ENCODE measurements at places on chromosomes 7 and 10. TPM values are rescaled to one million over a fixed set of nuclear protein-coding genes. Genes with fewer than 3 reads are reported as not detected.

The PNLIPRP3 gene
- total RNA-seq, result not detected

The TMEM196 gene
- total RNA-seq, result not detected

The ASAH2 gene
- total RNA-seq, result 2.1 TPM

The MOGAT3 gene
- total RNA-seq, result not detected

The ANKRD61 gene
- not detected for total RNA-seq

The TET1 gene
- 1.5 TPM for total RNA-seq

The ANXA8 gene
- not detected for total RNA-seq

- peaks cover 30% of the 10 kb centered on the region for H3K4me1 ChIP-seq
- no peaks in the 10 kb centered on the region for H3K36me3 ChIP-seq
- H3K27me3 ChIP-seq, result peaks cover 84% of the 10 kb centered on the region
Observed at GRCh38 chr10:21514129-21514817, 11.2 kb downstream of the SKIDA1 start.

GRCh38 chr10:119724593-119725516 lies 995 bp upstream of the INPP5F start:
- no peaks in the 10 kb centered on the region for H3K36me3 ChIP-seq
- H3K27ac ChIP-seq, result peak overlapping the region; percentile 53
- peaks cover 22% of the 10 kb centered on the region for H3K4me1 ChIP-seq
- no peaks in the 10 kb centered on the region for H3K27me3 ChIP-seq
- peak overlapping the region; percentile 67 for H3K4me3 ChIP-seq

- no peak overlapping the region for H3K4me3 ChIP-seq
- H3K27me3 ChIP-seq, result no peaks in the 10 kb centered on the region
- H3K36me3 ChIP-seq, result no peaks in the 10 kb centered on the region
- H3K4me1 ChIP-seq, result peaks cover 7% of the 10 kb centered on the region
Observed at GRCh38 chr7:144391823-144392255, 11.7 kb downstream of the NOBOX start.

DNA sequence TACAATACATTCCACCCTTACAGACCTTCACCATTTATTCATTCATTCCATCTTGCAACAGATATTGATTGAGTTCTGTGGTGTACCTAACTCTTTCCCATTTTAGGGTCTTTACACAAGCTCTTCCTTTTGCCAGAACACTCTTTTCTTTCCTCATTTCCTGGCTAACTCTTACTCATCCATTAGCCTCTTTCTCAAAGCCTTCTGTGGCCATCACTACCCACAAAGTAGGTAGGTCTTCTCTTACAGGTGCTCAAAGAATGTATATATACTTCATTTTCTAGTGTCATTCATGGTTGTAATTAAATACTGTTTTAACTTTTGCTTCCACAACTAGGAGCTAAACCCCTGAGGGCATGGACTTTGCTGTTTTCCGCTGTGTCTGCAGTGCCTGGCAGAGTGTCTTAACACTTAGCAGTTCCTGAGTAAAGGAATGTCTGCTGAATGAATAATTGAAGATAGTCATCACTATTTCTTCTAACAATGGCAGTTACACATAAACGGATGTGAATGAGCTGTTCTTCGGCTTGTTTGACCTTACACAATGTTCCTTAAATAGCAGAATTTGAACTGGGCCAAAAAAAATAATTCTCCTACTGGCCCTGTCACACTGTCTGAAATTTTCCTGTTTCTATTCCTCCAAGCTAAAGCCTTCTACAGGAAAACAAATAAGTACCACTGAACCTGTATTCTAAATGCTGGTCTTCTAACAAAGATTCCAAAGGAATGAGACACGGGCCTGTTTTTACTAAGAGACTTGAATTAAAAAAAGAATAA lies 15.1 kb downstream of the BCAP29 start:
- no peak for DNase-seq
- H3K27ac ChIP-seq, result no peak overlapping the region
- peaks cover 8% of the 10 kb centered on the region for H3K36me3 ChIP-seq

DNA sequence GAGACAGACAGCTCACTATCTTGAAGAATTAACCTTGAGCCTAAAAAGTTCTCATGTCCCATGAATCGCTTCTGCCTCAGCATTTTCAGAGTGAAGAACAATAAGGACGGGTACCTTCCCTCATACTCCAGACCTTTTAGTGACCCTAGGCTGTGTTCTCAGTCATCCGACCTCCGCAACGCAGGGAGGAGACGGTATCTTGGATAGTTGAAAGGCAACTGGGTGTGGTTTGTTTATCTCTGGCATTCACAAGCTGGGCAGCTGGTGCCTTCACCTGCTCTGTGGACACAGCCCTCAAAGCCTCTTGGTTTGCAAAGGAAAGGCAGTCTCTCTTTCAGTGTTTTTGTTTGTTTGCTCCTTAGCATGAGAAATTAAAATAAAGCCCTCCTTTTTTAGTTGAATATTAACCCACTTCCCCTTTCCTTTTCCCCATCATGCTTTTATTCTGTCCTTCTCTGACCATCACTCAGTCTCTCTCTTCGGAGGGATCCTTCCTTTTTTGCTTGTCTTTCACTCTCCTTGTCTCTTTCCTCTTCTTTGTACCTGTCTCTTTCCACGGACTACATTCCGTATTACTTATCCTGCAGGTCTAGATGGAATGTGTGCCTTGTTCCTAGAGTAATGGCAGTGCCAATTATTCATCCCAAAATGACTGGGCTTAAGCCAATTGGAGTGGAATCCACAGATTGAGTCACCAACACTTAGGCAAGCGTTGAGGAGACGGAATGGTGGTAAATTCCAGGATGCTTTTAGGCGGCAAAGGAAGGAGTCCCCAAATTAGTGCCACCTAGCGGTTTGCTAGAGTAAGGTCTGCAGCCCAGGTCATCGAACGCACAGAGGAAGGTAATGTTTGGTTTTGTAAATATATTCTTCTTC lies 45.8 kb downstream of the PRR15 start:
- no peaks in the 10 kb centered on the region for H3K36me3 ChIP-seq
- no peak overlapping the region for H3K27ac ChIP-seq
- H3K4me1 ChIP-seq, result no peaks in the 10 kb centered on the region
- no peak for DNase-seq

GRCh38 chr7:94414980-94415379 lies 20.3 kb downstream of the COL1A2 start:
- DNase-seq, result no peak
- H3K36me3 ChIP-seq, result no peaks in the 10 kb centered on the region
- H3K27ac ChIP-seq, result no peak overlapping the region

GRCh38 chr7:587767-588166 lies 68.1 kb upstream of the PDGFA start:
- no peak overlapping the region for H3K27ac ChIP-seq
- no peaks in the 10 kb centered on the region for H3K36me3 ChIP-seq
- no peaks in the 10 kb centered on the region for H3K27me3 ChIP-seq
- H3K4me1 ChIP-seq, result peaks cover 29% of the 10 kb centered on the region

DNA sequence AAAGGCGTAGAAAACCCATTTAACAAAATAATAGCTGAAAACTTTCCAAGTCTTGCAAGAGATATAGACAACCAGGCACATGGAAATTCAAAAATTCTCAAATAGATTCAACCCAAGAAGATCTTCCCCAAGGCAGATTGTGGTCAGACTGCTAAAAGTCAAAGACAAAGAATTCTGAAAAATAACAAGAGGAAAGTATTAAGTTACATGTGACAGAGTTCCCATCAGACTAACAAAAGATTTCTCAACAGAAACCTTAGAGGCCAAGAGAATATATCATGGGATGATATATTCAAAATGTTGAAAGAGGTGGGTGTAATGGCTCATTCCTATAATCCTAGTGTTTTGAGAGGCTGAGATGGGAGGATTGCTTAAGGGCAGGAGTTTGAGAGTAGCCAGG lies 59.8 kb downstream of the TMEM178B start:
- H3K27me3 ChIP-seq, result peaks cover 3% of the 10 kb centered on the region
- no peaks in the 10 kb centered on the region for H3K36me3 ChIP-seq
- H3K4me3 ChIP-seq, result no peak overlapping the region
- no peak overlapping the region for H3K27ac ChIP-seq
- no peak for DNase-seq
- H3K4me1 ChIP-seq, result no peaks in the 10 kb centered on the region

DNA sequence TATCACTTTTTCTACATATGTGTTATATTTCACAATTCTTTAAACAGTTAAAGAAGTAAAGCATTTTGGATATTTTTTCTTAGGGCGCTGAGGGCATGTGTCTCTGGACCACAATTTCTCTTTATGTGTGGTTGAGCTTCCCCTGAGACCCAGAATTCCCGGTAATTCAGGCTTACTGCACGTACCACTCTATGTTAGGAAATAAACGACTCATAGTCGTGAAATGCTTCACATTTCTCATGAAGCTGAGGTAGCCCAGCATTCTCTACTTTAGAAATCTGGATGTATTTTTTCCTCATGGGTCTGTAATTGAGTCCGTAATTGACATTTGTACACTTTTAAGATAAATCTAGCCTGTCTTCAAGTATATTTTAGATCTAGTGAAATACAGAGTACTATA lies 170.6 kb downstream of the FZD1 start:
- H3K4me3 ChIP-seq, result no peak overlapping the region
- DNase-seq, result no peak
- no peaks in the 10 kb centered on the region for H3K27me3 ChIP-seq
- H3K36me3 ChIP-seq, result no peaks in the 10 kb centered on the region

GRCh38 chr7:66170309-66171231 lies 34.6 kb upstream of the TPST1 start:
- peaks cover 4% of the 10 kb centered on the region for H3K27me3 ChIP-seq
- H3K4me1 ChIP-seq, result no peaks in the 10 kb centered on the region
- DNase-seq, result no peak
- no peak overlapping the region for H3K27ac ChIP-seq

GRCh38 chr7:130935564-130936157 lies 201.7 kb upstream of the KLF14 start:
- no peak overlapping the region for H3K4me3 ChIP-seq
- peaks cover 60% of the 10 kb centered on the region for H3K4me1 ChIP-seq
- DNase-seq, result no peak
- H3K27me3 ChIP-seq, result no peaks in the 10 kb centered on the region

DNA sequence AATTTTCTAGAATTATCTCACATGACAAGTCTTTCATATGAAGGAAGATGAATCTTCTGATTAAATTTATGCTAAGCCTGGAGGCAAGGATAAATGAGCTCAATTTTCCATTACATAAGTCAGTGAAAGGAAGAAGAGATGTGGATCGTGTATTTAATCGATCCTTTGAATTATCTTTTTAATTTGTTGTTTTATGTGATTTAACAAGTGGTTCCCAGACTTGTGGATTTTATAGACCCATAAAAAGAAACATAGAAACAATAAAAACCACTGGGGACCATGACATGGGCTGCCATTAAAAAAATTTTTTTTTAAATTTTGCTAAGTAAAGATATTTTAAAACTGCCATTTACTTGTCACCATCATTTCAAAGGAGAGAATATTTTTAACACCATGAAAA lies 45.0 kb downstream of the SLK start:
- H3K36me3 ChIP-seq, result peaks cover 36% of the 10 kb centered on the region
- no peaks in the 10 kb centered on the region for H3K4me1 ChIP-seq
- H3K4me3 ChIP-seq, result no peak overlapping the region
- no peak overlapping the region for H3K27ac ChIP-seq
- no peaks in the 10 kb centered on the region for H3K27me3 ChIP-seq

DNA sequence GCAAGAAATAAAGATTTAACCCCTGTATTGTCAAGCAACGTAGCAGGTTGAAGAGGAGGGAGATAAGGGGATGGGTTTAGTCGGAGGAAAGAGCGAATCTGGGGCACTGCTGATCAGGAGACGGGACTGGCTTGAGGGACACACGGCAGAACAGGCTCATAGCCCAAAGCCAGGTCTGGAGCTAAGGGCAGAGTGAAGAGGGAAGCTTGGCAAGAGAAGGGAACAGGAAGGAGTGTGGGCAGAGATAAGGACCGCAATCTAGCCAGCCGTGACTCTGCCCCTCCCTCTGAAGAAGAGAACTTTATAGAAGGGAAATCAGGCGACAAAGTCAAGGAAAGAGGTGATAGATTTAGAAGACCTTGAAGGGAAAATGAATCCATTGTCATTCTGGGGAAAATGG lies 67.6 kb downstream of the CAV1 start:
- peaks cover 33% of the 10 kb centered on the region for H3K27me3 ChIP-seq
- no peak overlapping the region for H3K27ac ChIP-seq
- DNase-seq, result no peak
- H3K36me3 ChIP-seq, result no peaks in the 10 kb centered on the region
- H3K4me1 ChIP-seq, result peaks cover 6% of the 10 kb centered on the region

- no peak overlapping the region for H3K4me3 ChIP-seq
- no peaks in the 10 kb centered on the region for H3K36me3 ChIP-seq
- H3K27me3 ChIP-seq, result peaks cover 2% of the 10 kb centered on the region
- peaks cover 6% of the 10 kb centered on the region for H3K4me1 ChIP-seq
Observed at GRCh38 chr10:48456361-48456804, 148.5 kb downstream of the ARHGAP22 start.

GRCh38 chr7:66921396-66921917 lies 432 bp downstream of the TMEM248 start:
- peak overlapping the region; percentile 90 for H3K27ac ChIP-seq
- peaks cover 42% of the 10 kb centered on the region for H3K4me1 ChIP-seq
- no peak for DNase-seq
- no peaks in the 10 kb centered on the region for H3K27me3 ChIP-seq
- peaks cover 6% of the 10 kb centered on the region for H3K36me3 ChIP-seq

DNA sequence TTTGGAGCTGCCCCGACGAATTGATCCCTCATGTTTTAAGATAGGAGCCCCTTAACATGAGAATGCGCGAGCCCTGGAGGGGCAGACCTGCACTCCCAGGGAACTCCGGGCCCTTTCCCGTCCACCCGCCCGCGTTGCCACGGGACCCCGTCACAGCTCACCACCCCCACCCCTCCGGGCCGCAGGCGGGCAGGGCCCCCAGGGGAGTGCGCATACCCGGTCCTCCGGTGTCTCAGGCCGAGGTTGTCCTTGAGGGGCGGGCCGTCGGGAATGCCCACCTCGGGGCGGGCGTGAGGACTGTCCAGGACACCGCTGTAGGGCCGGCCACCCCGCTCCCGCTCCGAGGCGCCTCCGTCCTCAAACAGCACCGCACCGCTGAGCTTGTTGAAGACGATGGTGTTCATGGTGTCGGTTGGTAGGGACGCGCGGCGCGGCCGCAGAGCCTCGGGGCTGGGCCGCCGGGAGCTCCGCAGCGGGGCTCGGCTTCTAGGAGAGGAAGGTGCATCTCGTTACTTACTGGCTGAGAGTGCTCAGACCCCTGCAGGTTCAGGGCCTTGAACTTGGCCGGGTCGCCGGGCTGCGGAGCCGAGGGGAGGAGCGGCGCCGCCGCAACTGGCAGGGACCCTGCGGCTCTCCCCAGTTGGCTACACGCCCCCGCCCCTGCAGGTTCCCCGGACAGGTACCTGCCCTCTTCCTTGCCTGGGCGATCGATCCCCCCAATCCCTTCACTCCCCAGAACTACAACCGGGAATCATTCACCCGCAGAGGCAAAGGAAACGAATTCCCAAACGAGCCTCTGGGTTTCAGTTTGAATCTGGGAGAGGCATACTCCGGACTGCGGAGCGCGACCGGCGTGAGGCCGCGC lies 2.4 kb downstream of the MKX start:
- H3K27ac ChIP-seq, result no peak overlapping the region
- no peaks in the 10 kb centered on the region for H3K36me3 ChIP-seq
- H3K27me3 ChIP-seq, result peaks cover 80% of the 10 kb centered on the region
- H3K4me1 ChIP-seq, result peaks cover 59% of the 10 kb centered on the region
- H3K4me3 ChIP-seq, result peak overlapping the region; percentile 54
- DNase-seq, result no peak

All from CD4-positive, alpha-beta T cell (primary cell).